ENCODE measurements at places on chromosomes 6 and 20.

GRCh38 chr6:37624121-37624520 lies 73.6 kb downstream of the MDGA1 start:
- no peak for DNase-seq

GRCh38 chr6:151784441-151785214 lies 22.9 kb upstream of the ESR1 start:
- no peak for DNase-seq

DNA sequence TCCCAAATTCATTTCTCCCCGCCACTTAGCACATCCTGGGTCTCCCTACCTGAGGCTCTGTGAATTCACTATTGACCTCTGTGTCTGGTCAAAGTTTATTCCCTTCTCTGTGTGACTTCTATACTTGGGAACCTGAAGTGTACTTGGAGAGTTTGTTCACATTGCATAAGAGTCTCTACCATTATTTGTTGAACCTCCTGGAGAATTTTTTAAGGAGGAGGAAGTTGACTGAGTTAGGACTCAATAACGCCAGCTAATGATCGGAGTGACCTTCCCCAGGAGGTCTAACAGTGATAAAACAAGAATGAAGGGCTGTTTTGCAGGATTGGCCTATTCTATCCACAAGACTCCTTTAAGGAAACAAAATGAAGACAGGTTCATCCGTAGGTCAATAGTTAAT lies 23.6 kb downstream of the STMND1 start:
- no peak for DNase-seq

- DNase-seq: no peak
These were observed 491.1 kb downstream of the UTRN start for GRCh38 chr6:144776031-144776819.

DNA sequence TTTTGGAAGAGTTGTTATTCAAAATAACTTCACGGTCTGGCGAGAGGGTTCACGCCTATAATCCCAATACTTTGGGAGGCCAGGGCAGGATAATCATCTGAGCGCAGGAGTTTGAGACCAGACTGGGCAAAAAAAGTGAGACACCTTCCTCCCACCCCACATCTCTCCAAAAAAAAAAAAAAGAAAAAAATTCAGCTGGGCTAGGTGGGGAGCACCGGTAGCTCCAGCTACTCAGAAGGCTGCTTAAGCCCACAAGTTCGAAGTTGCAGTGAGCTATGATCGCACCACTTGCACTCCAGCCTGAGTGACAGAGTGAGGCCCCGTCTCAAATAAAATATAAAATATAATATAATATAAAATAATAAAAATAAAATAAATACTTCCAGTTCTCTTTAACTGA lies 10.4 kb downstream of the OR2B2 start:
- DNase-seq: no peak

DNA sequence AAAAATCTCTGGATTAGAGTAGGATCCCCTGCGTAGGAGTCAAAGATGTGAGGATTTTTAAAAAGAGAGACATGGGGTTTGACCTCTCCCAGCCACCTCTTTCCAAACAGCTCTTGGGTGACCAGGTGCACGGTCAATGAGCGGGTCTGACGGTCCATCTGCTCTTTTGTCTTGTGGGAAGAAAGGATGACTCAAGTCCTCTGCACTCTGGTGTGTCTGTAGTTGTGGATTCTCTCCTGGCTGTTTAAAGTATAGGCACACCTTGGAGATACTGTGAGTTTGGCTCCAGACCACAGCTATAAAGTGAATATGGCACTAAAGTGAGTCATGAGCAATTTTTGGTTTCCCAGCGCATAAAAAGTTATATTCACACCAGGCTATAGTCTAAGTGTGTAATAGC lies 209.8 kb downstream of the BMP7 start:
- no peak for DNase-seq

GRCh38 chr20:3227936-3228749 lies 10.8 kb downstream of the SLC4A11 start:
- no peak for DNase-seq

- DNase-seq: no peak
These were observed 153.0 kb upstream of the UST start for GRCh38 chr6:148593813-148594170.

- no peak for DNase-seq
These were observed 240.8 kb downstream of the ZNF217 start for GRCh38 chr20:53352727-53353440.
